MCF 10A (cell line): ENCODE measurements at places on chromosomes 16 and 17.

GRCh38 chr16:72891291-72892227, 156.4 kb downstream of the ZFHX3 start:
- DNase-seq = no peak

DNA sequence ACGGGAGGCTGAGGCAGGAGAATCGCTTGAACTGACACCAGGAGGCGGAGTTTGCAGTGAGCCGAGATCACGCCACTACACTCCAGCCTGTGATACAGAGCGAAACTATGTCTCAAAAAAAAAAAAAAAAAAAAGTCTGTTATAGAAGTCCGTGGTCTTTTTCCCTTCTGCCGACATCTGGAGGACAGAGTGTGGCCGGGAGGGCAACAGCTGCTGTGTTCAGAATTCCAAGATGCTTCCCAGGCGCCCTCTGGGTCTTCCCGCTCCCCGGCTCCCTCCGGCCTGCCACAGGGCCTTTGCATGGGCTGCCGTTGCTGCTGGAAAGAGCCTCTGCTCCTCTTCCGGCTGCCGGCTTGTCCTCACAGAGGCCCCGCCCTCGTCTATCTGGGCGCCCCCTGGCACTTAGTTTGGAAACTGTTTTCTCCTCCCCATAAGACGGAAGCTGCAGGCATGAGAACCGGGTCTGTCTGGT, 2.4 kb upstream of the CACNA1H start:
- no peak for DNase-seq

- no peak for DNase-seq
These were observed 19.5 kb upstream of the CORO6 start for GRCh38 chr17:29642171-29642611.

DNA sequence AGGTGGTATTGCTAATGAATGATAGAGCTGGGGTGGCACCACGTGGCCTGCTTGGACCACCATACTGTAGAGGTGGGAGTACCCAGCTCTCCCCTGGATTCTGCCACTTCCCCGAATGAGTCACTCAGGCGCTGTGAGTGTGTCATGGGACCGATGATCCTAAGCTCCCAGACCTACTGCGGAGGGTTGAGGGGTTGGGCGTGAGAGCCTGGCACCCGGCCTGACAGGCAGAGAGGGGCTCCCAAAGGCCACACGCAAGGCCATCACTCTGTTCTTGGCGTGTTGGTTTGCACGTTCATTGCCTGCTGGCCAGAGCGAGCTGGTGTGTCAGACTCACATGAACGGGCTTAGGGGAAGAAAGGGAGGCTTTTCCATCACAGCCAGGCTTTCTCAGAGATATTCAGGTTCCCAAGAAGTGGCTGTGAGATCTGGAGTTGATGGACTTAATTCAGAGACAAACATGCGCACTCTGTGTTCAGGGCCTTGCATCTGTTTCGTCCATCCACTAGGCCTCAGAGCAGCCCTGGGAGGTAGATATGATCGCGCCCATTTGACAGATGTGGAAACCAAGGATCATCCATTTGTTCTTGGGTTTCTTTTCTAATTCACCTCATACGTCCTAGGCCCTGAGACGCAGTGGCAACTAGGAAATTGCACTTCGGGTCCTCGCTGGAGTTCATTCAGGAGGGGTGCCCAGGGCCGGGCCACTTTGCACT, 41.4 kb downstream of the CMIP start:
- no peak for DNase-seq

- no peak for DNase-seq
These were observed 51.4 kb downstream of the IRF8 start for GRCh38 chr16:85950136-85950918.

DNA sequence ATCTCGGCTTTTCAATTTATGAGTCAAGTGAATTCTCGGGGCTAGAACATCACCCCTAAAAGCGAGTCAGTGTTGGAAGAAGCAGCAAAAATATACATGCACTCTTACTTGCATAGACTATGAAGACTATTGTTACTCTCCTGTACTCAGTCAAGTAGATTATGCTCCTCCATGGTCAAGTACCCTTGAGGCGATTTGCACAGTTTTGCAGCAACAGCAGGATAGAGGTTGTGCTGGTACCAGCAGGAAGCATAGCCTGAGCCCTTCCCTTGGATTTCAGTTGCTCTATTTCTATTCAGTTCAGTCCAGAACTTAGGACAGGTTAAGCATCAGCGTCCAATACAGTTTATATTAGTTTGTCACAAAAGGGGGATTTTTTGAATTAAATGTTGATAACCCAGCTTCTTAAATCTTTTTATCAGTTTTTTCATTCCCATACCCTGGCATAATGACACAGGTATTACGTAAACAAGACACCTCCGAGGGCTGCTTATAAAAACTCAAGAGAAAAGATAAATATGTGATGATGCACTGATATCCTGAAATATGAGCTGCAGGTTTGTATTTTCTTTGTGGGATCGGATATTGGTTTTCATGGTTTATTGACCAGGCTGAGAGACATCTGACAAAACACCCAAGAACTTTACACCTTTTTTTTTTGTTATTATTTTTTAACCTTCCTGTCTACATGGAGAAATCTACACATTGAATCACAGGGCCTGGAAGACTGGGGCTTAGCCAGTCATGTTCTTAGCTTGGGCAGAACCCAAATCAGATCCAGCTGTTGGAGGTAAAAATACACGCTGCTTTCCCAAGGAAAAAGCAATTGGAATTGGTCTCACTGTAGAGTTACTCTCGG, 144.1 kb downstream of the PITPNC1 start:
- no peak for DNase-seq

- DNase-seq = no peak
These were observed at the start of gene CA5A for GRCh38 chr16:87936375-87937230. TSS of gene CA5A (minus strand) at chr16:87936529. CDS start at chr16:87936450, 79 bp downstream.

GRCh38 chr16:10390330-10390729, 4.5 kb downstream of the ATF7IP2 start:
- DNase-seq = no peak

GRCh38 chr17:18025945-18026776, 12.8 kb downstream of the ATPAF2 start:
- DNase-seq = peak; percentile 88

DNA sequence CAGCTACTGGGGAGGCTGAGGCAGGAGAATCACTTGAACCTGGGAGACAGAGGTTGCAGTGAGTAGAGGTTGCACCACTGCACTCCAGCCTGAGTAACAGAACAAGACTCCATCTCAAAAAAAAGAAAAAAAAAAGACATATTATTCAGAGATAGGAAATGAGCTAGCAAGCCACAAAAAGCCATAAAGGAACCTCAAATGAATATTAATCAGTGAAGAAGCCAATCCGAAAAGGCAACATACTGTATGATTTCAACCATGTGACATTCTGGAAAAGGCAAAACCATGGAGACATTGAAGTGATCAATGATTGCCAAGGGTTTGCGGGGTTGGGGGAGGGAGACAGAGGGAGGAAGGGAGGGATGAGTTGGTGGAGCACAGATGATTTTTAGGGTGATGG, 8.4 kb upstream of the EXOC7 start:
- DNase-seq = no peak

DNA sequence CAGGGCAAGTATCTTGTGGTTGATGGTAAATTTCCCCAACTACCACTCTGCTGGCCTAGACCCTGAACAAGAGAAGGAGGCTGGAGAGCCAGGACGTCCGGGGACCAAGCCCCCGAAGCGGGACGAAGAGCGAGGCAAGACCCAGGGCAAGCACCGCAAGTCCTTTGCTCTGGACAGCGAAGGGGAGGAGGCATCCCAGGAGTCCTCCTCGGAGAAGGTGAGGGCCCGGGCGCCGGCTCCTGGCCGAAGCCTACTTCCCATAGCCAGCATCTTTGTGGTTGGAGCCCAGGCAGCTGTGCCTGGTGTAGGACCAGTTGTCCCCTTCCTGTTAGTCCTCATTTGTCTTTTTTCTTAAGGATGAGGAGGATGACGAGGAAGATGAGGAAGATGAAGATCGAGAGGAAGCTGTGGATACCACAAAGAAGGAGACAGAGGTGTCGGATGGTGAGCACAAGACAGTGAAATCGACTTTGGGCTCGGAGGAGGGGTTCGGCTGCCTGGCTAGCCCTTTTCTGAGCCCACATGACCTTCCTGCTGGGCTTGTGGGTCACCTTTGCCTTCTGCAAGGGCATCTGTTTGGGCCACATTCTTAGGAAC, 11.8 kb downstream of the SETD1A start:
- no peak for DNase-seq

DNA sequence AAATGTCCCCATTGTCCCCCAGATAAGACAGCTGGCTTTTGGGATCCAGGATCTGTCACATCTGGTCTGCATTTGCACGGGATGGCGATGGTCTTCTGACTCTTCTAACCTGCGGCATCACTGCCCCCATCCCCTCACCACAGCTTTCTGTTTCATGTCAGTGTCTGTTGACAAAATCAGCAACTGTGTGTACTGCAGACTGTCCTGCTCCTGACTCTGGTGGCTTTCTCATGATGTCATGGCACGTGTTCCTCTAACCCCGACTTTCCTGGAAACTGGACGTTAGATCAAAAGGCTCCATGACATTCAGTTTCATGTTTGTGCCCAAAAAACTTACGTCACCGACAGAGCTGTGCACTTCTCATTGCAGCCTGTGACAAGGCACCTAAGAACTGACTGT, 30.1 kb upstream of the CPNE2 start:
- DNase-seq = no peak

- DNase-seq = no peak
These were observed 5.2 kb upstream of the SMARCD2 start for GRCh38 chr17:63847525-63848249.

DNA sequence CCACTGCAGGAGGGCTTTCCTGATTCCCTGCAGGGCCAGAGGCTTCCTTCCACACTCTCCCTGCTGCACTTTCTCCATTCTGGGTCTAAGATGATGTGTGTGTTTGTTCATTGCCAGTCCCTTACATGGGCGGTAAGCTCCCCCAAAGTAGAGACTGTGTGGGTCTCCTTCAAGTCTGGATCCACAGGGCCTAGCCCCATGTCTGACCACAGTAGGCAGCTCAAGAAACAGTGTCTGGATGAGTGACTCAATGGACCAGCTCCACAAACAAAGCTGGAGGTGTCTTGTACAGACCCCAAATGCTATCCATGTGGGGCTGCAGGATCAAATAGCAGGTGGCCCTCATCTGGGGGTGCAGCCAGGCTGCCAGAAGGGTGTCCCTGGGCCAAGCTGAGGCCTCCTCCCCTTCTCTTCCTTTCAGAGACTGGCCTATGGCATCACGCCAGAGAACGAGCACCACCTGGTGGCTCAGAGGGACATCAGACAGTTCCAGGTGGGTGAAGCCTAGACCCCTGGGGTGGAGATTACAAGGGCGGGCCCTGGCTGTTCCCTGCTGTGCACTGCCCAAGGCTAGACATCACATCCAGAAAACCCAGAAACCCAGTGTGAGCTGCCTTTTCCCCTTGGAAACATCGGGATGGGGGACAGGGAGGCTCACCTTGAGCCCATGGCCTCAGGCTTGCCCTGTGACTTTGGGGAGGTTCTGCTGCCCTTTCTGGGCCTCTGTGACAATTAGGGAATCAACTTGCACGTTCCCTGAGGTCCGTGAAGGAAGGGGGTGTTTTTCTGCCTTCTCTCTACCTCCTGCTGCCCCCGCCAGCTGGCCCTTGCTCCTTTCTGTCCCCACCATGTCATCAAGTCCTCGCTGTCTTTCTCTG, 45.9 kb downstream of the SLC6A2 start:
- DNase-seq = peak; percentile 70

- DNase-seq = no peak
These were observed 5.0 kb downstream of the SKA2 start for GRCh38 chr17:59149841-59150511.

GRCh38 chr16:55056585-55057401, 126.1 kb downstream of the IRX5 start:
- peak; percentile 16 for DNase-seq

GRCh38 chr17:27919079-27919478, 25.9 kb upstream of the LYRM9 start:
- peak; percentile 2 for DNase-seq

DNA sequence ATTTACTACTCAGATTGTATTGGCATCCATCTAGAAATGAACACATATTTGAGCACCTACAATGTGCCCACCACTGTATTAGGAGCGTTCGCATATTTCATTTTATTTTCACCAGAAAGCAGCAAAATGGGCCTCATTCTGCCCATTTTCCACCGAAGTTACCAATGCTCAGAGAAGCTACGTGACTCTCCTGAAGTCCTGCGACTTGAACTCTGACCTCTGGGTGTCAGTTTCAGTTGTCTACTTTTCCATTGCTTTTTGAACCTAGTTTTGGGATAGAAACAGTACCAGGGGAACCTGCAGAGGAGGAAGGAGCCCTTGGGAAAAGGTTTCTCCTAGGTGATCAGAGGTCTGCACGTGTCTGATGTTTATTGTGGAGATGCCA, 139.1 kb upstream of the SDK2 start:
- no peak for DNase-seq

DNA sequence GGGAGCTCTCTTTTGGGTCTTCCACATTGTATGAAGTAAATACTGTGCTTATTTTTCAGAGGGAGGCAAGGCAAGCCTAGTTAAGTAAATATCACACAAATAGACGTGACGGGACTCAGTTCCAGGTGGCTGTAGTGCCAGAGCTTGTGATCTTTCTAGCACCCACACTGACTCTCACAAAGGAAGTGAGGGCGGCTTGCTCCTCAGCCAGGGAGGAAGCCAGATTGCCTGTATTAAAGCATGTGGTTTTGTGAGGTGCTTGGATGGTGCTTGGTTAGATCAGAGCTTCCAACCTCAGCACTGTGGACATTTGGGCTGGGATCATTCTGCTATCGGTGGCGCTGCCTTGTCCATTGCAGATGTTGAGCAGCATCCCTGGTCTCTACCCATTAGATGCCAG, 80.1 kb downstream of the VAT1L start:
- DNase-seq = no peak

GRCh38 chr16:21702276-21702675, 38.5 kb downstream of the OTOA start:
- DNase-seq = no peak

DNA sequence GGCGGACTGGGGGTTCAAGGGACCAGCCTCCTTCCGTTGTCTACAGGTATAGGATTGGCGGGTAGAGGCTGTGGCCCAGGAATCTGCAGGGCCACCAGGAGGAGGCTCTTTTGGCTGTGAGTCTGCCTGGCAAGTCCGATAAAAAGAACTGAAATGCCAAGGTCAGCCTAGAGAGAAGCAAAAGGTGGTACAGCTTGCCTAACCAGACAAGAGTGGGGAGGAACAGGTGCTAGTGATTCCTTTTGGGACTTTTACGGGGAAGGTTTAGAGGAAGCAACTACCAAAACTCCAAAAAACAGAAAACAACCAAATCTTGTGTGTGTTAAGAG, 5.6 kb upstream of the EVPL start:
- no peak for DNase-seq

- no peak for DNase-seq
These were observed 3.8 kb downstream of the HSDL1 start for GRCh38 chr16:84141143-84141670.

- peak; percentile 27 for DNase-seq
These were observed 20.4 kb downstream of the OTOA start for GRCh38 chr16:21684199-21684598.

- peak; percentile 85 for DNase-seq
These were observed 21.8 kb downstream of the KATNB1 start for GRCh38 chr16:57757326-57757786.

GRCh38 chr16:35678-36305, 17.6 kb downstream of the POLR3K start:
- no peak for DNase-seq

DNA sequence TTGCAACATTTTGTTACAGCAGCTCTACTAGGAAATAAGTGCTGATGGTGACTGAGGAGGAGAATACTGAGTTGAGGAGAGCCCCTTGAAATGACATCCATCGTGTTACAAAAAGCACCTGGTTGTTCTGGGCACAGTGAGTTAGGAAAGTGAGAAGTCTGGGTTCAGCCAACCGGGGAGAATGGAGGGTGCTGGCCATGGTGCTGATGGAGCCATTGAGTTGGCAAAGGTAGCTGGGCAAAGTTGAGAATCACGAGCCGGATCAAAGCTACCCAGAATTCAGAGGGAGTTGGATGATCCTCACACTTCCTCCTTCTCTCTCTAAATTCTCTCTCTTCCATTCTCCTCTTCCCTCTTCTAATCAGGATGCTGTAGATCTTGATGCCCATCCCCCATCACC, 35.0 kb upstream of the ASIC2 start:
- peak; percentile 10 for DNase-seq
